ENCODE measurements at places on chromosomes 1 and 21.

DNA sequence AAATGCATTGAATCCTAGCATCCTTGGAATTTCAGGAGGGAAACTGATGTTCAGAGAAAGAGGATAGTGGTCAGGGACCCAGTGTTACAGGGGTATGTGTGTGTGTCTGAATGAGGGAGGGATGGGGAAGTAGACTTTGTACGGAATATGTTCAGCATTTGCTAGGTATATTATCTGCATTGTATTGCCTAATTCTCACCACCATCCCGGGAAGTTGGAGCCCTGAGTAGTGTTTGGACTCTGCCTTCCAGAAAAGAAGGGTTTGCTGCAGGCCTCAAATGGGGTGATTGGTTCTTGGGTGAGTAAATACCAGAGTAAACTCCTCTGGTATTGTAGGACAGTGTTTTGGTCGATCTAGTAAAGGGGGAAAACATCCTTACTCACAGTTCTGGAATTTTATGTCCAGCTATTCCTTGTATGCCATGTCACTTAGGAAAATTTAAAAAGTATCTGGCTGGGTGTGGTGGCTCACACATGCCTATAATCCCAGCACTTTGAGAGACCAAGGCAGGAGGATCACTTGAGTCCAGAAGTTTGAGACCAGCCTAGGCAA, 7.1 kb upstream of the ZNF496 start:
- no peak for DNase-seq
- no peaks in the 10 kb centered on the region for H3K36me3 ChIP-seq
- H3K27me3 ChIP-seq = no peaks in the 10 kb centered on the region
- no peak overlapping the region for H3K27ac ChIP-seq

DNA sequence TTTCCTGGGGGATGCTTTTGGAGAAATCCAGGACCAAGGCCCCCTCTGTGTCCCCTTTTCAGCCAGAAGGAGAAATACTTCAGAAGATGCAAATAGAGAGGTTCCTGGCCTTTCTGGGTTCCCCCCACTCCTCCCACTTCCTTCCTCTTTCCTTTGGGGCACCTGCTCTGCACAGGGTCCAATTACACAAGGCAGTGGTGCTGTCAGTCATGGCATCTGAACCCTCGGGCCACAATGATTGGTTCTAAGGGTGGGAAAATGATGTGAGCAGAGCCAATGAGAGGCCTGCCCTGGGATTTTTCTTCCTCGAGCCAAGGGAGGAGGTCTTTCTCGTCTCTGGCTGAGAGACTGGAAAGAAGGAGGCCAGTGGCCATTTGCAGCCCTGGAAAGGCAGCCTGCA, 282.2 kb downstream of the NPHP4 start:
- H3K27me3 ChIP-seq = peaks cover 2% of the 10 kb centered on the region
- H3K4me3 ChIP-seq = no peak overlapping the region
- no peaks in the 10 kb centered on the region for H3K36me3 ChIP-seq

DNA sequence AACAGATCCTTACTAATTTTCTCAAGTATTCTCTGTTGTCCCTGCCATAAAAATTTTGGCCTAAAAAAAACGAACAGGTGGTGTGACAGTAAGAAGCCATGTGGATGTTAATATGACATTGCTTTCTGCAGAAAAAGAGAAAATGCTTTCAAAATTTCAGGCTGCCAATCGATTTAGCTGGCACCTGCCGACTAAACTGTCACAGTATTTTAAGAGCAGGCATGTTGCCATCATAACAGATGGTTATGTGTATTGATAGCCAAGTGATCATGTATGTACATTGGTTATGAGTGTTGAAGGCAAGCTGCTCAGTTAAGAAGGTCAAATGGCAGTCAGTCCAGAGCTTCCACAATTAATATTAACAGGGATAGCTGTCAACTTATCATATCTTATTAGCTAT, 1017.0 kb downstream of the MRPL39 start:
- H3K27ac ChIP-seq = no peak overlapping the region
- H3K4me1 ChIP-seq = no peaks in the 10 kb centered on the region
- H3K36me3 ChIP-seq = no peaks in the 10 kb centered on the region
- H3K27me3 ChIP-seq = no peaks in the 10 kb centered on the region

- DNase-seq = no peak
- H3K36me3 ChIP-seq = no peaks in the 10 kb centered on the region
- H3K27me3 ChIP-seq = peaks cover 7% of the 10 kb centered on the region
- no peaks in the 10 kb centered on the region for H3K4me1 ChIP-seq
- H3K27ac ChIP-seq = no peak overlapping the region
These were observed 22.7 kb upstream of the RGS8 start for GRCh38 chr1:182707122-182707521.

GRCh38 chr21:14306126-14306907, 76.6 kb downstream of the HSPA13 start:
- no peaks in the 10 kb centered on the region for H3K36me3 ChIP-seq
- no peak for DNase-seq
- H3K27me3 ChIP-seq = peaks cover 30% of the 10 kb centered on the region
- no peak overlapping the region for H3K27ac ChIP-seq

GRCh38 chr1:29236712-29237128, 398 bp downstream of the PTPRU start:
- peaks cover 17% of the 10 kb centered on the region for H3K4me1 ChIP-seq
- H3K27me3 ChIP-seq = peaks cover 66% of the 10 kb centered on the region
- no peak for DNase-seq
- peaks cover 7% of the 10 kb centered on the region for H3K36me3 ChIP-seq
- H3K27ac ChIP-seq = peak overlapping the region; percentile 10

DNA sequence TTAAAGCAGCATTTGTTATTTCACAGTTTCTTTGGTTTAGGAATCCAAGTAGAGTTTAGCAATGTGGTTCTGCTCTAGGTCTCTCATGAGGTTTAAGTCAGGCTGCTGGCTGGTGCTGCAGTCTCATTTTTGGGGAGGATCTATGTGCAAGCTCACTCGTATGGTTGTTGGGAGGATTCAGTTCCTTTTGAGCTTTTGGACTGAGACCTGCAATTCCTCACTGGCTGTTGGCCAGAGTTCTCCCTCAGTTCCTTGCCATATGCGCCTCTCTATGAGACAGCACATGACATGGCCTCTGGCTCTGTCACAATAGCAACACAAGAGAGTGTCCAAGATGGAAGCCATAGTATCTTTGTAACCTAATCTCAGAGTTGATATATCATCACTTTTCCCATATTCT, 91.0 kb downstream of the OLFML2B start:
- H3K4me3 ChIP-seq = no peak overlapping the region

DNA sequence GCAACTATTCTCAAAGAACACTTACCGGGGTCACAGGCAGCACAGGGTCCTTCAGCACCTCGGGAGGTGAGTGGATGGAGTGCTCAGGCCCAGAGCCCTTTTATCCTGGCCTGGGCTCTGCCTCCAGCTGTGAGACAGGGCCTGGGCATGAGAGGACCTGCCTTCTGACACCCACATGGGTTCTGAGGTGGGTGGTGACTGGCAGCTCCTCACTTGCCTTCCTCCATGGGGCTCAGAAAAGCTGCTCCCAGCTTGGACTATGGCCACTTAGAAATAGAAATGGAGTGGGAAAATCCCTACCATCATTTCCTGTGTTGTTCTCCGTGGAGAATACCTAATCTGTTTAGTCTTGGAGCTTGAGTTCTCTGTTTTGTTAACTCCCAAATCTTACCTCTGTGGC, at the start of gene LCE1C:
LCE1C (minus strand) TSS at position 76 of the 400 bp plus-strand sequence. CDS start 1,173 bp downstream, outside the sequence.
- H3K27me3 ChIP-seq = peaks cover 39% of the 10 kb centered on the region
- H3K4me3 ChIP-seq = no peak within 1 kb of the TSS

GRCh38 chr1:152143150-152143887, 15.7 kb downstream of the RPTN start:
- H3K36me3 ChIP-seq = peaks cover 2% of the 10 kb centered on the region
- no peak overlapping the region for H3K4me3 ChIP-seq
- no peak for DNase-seq
- no peak overlapping the region for H3K27ac ChIP-seq

GRCh38 chr1:84253891-84254290, 47.6 kb upstream of the SAMD13 start:
- H3K4me1 ChIP-seq = no peaks in the 10 kb centered on the region
- no peak overlapping the region for H3K4me3 ChIP-seq
- DNase-seq = no peak
- H3K27me3 ChIP-seq = no peaks in the 10 kb centered on the region

DNA sequence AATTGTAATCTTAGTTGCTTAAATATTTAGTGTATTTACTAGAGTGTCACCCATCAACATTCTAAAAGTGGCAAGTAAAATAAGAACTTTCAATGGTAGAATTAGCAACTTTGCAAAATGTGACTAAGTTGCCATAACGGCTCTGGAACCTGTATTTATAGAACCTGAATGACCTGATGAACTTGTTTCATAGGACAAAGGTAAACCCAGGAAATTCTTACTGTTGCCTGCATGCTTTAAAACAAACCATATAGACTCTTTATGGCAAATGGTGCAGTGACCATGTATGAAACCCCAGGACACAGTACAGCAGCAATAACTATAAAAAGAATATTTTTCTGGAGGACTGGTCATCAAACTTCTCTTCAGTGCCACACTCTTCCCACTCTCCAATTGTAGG, 22.9 kb downstream of the AK2 start:
- H3K4me1 ChIP-seq = peaks cover 32% of the 10 kb centered on the region
- H3K36me3 ChIP-seq = peaks cover 53% of the 10 kb centered on the region
- no peak overlapping the region for H3K4me3 ChIP-seq
- no peak for DNase-seq
- H3K27ac ChIP-seq = peak overlapping the region; percentile 32

GRCh38 chr1:153447498-153448170, 12.8 kb downstream of the S100A7 start:
- H3K4me1 ChIP-seq = no peaks in the 10 kb centered on the region
- H3K27ac ChIP-seq = no peak overlapping the region
- no peak for DNase-seq
- H3K4me3 ChIP-seq = no peak overlapping the region
- H3K27me3 ChIP-seq = peaks cover 53% of the 10 kb centered on the region

DNA sequence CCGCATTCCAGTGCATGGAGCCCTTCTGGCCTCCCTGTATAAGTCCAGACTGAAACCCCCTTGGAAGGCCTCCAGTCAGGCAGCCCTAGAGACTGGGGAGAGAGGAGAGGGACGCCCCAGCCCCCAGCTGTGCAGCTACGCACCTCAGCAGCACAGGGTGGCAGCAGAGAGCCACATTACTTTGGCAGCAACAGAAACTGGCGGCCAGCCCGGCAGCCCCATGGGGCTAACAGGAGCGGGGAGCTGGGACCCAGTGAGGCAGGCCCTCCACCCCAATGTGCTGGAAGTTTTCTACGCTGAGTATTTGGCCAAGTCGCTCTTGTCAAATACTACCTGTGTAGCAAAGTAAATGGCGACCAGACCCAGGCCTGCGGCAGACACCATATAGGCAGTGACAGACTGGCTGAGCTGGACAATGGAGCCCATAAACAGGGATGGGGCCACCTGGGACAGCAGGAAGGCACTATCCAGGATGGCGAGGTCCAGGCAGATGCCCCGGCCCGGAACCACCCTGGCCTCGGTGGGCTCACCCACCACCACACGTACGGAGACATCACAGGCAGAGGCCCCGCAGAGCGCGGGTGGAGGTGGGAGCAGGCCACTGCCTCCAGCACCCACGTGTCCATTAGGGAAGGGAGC, 21.2 kb downstream of the SLC45A3 start:
- peak overlapping the region; percentile 28 for H3K27ac ChIP-seq
- H3K4me1 ChIP-seq = no peaks in the 10 kb centered on the region
- H3K4me3 ChIP-seq = no peak overlapping the region
- DNase-seq = peak; percentile 77
- no peaks in the 10 kb centered on the region for H3K36me3 ChIP-seq
- no peaks in the 10 kb centered on the region for H3K27me3 ChIP-seq

- peaks cover 60% of the 10 kb centered on the region for H3K4me1 ChIP-seq
- H3K27ac ChIP-seq = peak overlapping the region; percentile 77
- no peak for DNase-seq
- no peaks in the 10 kb centered on the region for H3K27me3 ChIP-seq
- H3K36me3 ChIP-seq = no peaks in the 10 kb centered on the region
These were observed 4.8 kb downstream of the DIPK1A start for GRCh38 chr1:92956254-92957029.

- H3K4me3 ChIP-seq = no peak overlapping the region
- no peaks in the 10 kb centered on the region for H3K27me3 ChIP-seq
- peaks cover 41% of the 10 kb centered on the region for H3K4me1 ChIP-seq
- H3K27ac ChIP-seq = peak overlapping the region; percentile 85
These were observed 262.8 kb downstream of the AKT3 start for GRCh38 chr1:243587285-243587684.

- H3K27me3 ChIP-seq = no peaks in the 10 kb centered on the region
- H3K36me3 ChIP-seq = peaks cover 16% of the 10 kb centered on the region
- no peak overlapping the region for H3K27ac ChIP-seq
- H3K4me3 ChIP-seq = no peak overlapping the region
These were observed 66.6 kb downstream of the SLC37A1 start for GRCh38 chr21:42580076-42580792.

- no peak overlapping the region for H3K27ac ChIP-seq
- no peak for DNase-seq
- H3K36me3 ChIP-seq = no peaks in the 10 kb centered on the region
- peaks cover 9% of the 10 kb centered on the region for H3K27me3 ChIP-seq
- no peaks in the 10 kb centered on the region for H3K4me1 ChIP-seq
These were observed 26.2 kb downstream of the HEYL start for GRCh38 chr1:39613250-39613649.

- H3K27me3 ChIP-seq = peaks cover 30% of the 10 kb centered on the region
- no peaks in the 10 kb centered on the region for H3K36me3 ChIP-seq
- H3K27ac ChIP-seq = no peak within 1 kb of the TSS
These were observed at the start of gene GPR161 for GRCh38 chr1:168136709-168137514. GPR161 (minus strand) TSS chr1:168136930; CDS start chr1:168104850, 32,080 bp downstream.

DNA sequence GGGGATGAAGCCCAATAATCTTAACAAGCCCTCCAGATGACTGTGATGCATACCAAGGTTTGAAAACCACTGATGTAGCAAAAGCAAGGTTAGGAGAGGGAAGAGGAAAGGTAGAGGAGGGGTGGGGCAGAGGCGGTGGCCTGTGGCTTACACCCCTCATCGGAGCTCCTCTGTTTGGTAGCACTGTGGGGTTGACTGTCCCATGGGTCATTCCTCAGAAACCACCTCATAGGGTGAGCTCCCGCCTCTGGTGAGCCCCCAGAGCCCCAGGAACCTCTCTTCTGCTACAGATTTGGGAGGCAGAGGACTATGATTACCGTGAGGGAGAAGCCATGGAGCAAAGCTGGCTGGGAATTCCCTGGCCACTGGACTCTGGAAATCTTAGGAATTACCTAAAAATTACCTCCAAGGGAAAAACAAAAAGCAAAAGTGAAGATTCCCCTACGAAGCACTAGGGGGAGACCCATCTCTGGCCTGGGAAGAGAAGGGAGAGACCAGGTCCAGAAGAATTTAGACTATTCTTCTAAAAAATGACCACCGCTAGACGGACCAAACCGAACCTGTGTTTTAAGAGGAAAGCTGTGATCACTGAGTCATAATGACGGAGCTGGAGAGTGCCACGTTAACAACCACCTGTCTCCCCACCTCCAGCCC, 1.5 kb upstream of the RASSF5 start:
- no peaks in the 10 kb centered on the region for H3K36me3 ChIP-seq
- H3K4me3 ChIP-seq = peak overlapping the region; percentile 90
- peaks cover 72% of the 10 kb centered on the region for H3K4me1 ChIP-seq
- no peaks in the 10 kb centered on the region for H3K27me3 ChIP-seq

GRCh38 chr1:200990114-200990513, 33.4 kb downstream of the KIF21B start:
- no peak overlapping the region for H3K4me3 ChIP-seq
- H3K4me1 ChIP-seq = peaks cover 6% of the 10 kb centered on the region
- H3K27ac ChIP-seq = no peak overlapping the region
- no peak for DNase-seq
- no peaks in the 10 kb centered on the region for H3K27me3 ChIP-seq
